ENCODE measurements at places on chromosomes 1 and 21. TPM values are rescaled to one million over a fixed set of nuclear protein-coding genes. Genes with fewer than 3 reads are reported as not detected.

GRCh38 chr1:53964109-53964508 lies 18.0 kb downstream of the LRRC42 start:
- DNase-seq: no peak

DNA sequence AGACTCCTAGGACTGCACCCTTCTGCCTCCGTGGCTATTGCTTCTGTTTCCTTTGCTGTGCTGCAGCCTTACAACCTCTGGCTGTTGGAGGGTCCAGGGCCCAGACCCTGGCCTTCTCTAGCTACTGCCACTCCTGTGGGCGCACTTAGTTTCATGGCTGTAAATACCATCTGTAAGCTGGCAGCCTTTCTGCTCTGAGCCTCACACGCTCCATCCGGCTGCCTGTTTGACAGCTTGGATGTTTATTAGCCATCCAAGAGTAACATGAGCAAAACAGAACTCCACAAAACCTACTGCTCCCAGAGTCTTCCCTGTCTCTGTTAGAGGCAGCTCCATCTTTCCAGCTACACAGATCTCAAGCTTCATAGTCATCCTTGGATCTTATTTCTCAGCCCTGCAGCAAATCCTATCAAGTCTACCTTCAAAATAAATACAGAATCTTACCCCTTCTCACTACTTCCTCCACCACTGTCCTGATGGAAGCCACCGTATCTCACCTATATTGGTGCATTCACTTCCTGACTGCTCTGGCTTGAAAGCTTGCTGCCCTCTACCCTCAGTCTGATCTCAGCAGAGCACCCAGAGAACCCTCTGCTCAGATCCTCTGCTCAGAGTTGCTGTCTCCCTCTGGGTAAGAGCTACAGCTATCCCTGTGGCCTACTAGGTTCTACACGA lies 19.1 kb downstream of the SLC25A33 start:
- DNase-seq: no peak

The SPRR4 gene
- not detected for total RNA-seq

DNA sequence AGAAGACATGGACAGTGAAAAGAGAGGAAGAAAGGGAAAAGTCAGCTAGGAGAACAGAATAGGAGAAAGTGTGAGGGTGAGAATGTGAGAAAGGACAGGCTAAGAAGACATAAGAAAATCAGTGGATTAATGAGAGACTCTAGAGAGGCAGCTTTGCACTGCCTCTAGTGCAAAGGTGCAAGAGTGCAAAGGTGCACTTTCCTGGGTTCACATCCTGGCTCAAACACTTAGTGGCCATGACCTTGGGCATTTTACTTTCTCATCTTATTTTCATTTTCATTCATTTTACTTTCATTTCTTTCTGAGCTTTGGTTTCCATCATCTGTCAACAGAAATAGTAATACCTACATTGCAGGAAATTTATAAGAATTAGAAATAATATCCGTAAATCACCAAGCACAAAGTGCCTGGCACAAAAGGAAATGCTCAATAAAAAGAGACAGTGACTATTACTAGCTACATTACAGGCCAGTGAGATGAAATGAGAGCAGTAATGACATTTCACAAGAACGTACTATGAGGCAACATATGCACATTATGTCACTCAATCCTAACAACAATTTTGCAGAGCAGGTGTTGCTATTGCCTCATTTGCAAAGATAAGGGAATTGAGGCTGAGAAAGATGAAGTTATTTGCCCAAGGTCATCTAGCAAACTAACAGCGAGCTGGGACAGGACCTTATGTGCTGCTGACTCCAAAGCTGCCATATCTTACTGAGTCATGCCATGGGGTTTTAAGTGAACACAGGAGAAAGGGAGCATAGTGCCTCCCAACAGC lies 107.0 kb upstream of the TLR5 start:
- DNase-seq: no peak

The SPRR1B gene
- not detected for total RNA-seq

The ALPL gene
- 35.3 TPM for total RNA-seq

The PRKAA2 gene
- total RNA-seq: 1.4 TPM

DNA sequence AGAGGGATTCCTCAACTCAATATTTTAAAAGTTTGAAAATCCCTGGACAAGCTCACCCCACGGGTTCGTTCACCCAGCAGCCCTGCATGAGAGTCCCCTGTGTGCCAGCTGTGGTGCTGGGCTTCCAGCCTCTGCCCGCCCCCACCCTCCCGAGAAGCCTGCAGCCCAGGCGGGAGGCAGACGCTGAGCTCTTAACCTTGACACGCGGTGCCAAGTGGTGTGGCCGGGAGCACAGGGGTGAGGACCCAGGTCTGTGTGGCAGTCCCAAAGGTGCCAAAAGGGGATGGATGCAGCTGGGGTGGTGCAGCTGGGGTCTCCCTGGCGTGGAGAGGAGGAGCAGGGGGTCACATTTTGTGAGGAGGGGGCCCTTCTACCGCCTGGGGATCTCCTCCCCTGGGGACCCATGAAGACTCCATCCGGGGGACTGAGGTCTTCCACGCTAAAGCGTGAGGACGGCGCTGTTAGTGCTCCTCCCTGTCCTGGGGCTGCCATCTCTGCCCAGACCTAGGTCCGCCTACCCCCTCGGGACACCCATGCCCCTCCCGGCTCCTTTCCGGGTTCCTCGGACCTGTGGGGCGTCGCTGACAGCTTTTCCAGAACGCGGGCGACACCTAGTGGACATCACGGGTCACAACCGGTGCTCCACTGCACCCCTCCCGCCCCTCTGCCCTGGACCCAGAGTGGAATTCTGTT lies 12.9 kb downstream of the PLA2G2F start:
- peak; percentile 87 for DNase-seq

The KCNH1 gene
- not detected for total RNA-seq

DNA sequence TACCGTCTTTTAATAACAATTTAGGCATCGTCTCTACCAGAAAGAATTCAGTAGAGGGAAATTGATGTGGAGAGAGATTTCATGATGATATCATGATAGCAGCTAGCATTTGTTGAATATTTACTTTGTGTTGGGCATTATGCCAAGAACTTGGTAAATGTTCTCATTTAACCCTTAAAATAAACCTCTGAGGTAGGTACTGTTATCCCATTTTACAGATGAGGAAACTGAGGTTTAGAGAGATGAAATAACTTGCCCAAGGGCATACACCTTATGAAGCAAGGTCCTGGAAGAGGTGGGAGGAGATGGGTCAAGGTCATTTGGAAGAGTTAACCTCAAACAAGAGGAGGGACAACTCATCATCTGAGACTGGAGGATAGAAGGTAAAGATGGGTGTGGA lies 34.8 kb downstream of the TSNAX start:
- DNase-seq: no peak

The KLF17 gene
- not detected for total RNA-seq

DNA sequence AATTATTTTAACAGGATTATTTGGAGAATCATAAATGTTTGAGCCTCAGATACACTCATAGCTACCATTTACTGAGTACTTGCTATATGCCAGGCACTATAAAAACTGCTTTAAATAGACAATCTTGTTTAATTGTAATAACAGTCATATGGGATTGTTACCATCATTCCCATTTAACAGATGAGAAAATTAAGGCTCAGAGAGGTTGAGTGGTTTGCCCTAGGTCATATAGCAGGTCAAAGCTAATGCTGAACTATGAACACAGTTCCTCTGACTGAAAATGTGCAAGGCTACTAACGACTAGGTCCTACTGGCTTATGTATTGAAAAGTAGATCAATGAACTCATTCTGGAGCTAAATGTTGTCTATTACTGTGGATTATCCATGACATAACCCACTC lies 63.4 kb downstream of the DDR2 start:
- DNase-seq: no peak

The MANEAL gene
- 0.43 TPM for total RNA-seq

- no peak for DNase-seq
Measured at GRCh38 chr1:27597516-27598294, 6.2 kb downstream of the AHDC1 start.

GRCh38 chr1:69082312-69082711 lies 485.4 kb upstream of the LRRC7 start:
- no peak for DNase-seq

DNA sequence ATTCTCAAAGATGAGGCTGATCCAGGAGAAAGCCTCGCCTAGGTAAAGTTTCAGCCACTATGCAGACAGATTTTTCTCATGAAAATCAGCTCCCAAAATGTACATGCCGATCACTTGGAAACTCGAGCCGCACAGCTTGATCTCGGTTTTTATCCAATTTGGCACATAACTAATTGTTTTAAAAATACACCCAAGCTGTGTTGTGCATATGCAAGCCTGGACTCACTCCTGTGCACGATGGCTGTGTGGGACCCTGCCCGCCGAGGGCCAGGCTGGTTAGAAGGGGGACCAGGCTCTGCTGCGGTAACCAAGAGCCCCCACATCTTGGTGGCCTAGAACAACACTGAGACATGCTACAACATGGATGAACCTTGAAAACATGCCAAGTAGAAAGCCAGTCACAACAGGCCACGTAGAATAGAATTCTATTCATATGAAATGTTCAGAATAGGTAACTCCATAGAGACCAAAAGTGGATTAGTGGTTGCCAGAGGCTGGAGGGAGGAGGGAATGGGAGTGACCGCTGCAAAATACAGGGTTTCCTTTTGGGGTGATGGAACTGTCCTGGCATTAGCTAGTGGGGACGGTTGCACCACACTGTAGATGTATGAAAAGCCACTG lies 16.1 kb upstream of the LDLRAP1 start:
- DNase-seq: no peak

GRCh38 chr1:229209816-229210215 lies 61.1 kb upstream of the RAB4A start:
- DNase-seq: no peak

Data from ascending aorta (tissue), 2 donors.